Activated gamma-delta T cell treated with anti-CD3 and anti-CD28 coated beads, Interleukin-2, amount 50 U/mL, for 16 hours (primary cell): ENCODE measurements at places on chromosomes 7 and 10.

GRCh38 chr7:114943953-114944744, 22.3 kb downstream of the MDFIC start:
- no peak for DNase-seq

GRCh38 chr10:42985436-42986316, 91.2 kb upstream of the RET start:
- DNase-seq = no peak

- DNase-seq = no peak
Measured at GRCh38 chr7:29623973-29624372, 60.3 kb downstream of the PRR15 start.

- DNase-seq = no peak
Measured at GRCh38 chr7:93551063-93551895, 23.2 kb downstream of the CALCR start.

DNA sequence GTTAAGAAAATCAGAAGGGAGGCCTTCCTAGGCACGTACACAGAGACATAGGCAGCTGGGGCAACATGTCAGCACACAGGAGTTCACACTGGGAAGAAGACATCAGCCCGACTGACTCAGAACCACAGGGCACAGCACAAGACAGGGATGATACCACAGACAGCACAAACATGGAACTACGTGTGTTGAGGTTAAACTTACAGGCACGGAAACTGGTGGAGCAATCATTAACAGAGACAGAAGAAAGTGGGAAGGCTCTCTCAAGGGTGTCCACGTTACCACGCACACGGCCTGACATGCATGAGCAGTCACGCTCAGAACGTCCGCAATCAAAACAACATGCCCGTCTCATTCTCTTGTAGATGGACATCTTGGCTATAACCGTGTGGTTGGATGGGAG, 636.4 kb downstream of the KCNMA1 start:
- DNase-seq = no peak

GRCh38 chr7:105764506-105764905, 111.9 kb downstream of the ATXN7L1 start:
- DNase-seq = no peak

GRCh38 chr7:148056406-148056805, 534.2 kb upstream of the C7orf33 start:
- no peak for DNase-seq

DNA sequence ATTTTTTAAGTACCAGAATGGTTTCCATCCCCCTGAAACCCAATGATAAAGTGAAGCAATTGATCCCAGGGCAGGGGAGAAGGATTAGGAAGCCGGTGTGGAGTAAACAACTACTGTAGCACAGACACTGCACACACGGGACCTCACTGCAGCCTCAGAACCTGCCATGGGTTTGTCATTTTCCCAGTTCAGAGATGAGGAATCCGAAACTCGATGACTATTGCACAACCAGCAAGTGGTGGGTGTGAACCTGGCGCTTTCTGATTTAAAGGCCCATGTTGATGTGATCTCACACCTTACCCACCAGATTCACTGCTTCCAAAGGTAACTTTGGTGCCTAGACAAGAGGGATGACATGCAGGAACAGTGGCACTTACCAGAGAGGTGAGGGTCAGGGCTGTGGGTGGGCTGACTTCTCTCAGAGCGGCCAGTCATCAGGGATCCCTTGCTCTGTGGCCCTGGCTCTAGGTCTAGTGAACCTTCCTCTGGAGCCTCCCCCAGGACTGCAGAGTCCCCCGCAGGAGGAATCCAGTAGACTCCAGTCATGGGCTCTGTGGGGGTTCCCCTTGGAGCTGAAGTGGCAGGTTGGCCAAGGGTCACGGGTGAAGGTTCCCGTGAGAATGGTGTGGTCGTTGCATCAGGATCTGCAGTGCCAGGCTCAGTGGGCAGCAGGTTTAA, 62.8 kb downstream of the PKD1L1 start:
- DNase-seq = no peak

DNA sequence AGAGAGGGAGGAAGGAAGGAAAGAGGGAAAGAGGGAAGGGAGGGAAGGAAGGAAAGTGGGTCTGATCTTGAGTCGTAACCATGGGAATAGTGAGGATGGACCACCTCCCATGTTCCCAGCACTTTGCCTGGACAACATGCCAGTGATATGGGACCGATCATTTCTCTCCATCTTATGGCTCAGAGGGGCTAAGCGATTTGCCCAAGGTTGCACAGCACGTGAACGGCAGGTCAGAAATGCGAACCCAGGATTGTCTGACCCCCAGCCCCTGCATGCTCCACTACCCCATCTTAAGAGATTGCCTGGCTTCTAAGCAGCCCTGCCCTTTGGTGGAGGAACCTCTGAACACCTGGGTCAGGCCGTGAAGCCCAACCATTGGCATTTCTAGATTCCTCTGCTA, 109.0 kb upstream of the CARD11 start:
- DNase-seq = no peak

GRCh38 chr7:68376131-68376661, 1222.1 kb upstream of the AUTS2 start:
- DNase-seq = no peak

GRCh38 chr7:99311702-99312101, 14.0 kb upstream of the ARPC1A start:
- DNase-seq = no peak

- DNase-seq = no peak
Measured at GRCh38 chr10:15482156-15482555, 111.1 kb upstream of the FAM171A1 start.

DNA sequence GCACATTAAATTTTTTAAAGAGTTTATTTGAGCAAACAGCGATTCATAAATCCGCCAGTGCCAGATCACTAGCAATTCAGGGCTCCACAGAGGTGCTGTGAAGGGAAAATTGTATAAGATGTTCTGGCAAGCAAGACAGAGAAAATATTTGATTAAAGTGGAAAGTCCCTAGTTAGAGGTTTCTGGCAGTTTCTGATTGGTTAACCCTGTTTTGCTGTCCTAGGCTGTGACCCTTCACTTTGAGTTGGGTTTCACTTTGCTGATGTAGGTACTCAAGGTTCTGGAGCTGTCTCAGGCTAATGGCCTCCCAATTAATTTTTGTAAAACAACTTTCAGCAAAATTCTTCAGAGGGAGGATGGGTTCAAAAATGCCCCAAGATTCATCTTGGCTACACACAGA, 79.4 kb upstream of the NXPH1 start:
- no peak for DNase-seq

- DNase-seq = no peak
Measured at GRCh38 chr10:30178356-30178964, 119.1 kb upstream of the JCAD start.

GRCh38 chr7:42134276-42134876, 102.6 kb downstream of the GLI3 start:
- no peak for DNase-seq

DNA sequence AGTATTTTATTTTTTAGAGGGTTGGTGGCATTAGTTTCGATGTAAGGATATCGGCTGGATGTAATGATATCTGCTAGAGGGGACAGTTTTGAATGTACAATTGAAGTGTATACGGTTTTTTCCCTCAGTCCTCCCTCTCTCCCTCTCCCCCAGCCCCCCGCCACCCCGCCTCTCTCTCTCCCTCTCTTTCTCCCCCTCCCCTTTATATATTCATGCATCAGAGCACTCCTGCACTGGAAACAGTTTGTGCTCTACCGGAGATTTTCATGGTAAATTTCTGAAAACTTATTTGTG, 1.6 kb downstream of the GLCCI1 start:
- DNase-seq = no peak

DNA sequence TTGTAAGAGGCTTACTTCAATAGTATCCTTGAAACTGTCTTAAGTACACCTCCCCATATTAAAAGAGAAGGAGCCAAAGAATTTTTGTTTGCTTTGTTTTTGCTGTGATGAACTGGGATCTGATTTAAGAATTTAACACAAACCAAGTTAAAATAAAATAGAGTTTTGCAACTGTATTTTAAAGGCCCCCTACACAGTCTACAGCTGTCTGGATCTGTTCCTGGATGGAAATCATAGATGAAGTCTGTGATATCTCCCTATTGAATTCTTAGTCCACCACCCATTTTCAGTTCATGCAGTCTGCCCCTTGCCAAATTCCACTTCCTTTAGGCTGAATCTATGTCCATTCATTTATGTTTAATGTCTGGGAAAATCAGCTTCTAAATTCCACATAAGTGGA, 169.8 kb upstream of the MEOX2 start:
- DNase-seq = no peak

DNA sequence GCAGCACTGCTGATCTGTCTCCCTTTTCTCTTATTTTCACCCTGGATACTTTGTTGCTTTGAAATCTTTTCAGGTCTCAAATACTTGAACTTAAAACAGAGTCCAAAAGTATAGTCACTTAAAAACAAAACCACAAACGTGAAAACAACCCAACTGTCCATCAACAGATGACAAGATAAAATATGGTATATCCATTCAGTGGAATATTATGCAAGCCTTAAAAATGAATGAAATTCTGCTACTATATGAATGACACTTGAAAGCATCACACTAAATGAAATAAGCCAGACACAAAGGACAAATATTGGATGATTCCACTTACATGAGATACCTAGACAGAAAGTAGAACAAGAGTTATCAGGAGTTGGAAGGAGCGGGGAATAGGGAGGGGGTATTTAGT, 44.7 kb upstream of the EFCAB10 start:
- DNase-seq = no peak

DNA sequence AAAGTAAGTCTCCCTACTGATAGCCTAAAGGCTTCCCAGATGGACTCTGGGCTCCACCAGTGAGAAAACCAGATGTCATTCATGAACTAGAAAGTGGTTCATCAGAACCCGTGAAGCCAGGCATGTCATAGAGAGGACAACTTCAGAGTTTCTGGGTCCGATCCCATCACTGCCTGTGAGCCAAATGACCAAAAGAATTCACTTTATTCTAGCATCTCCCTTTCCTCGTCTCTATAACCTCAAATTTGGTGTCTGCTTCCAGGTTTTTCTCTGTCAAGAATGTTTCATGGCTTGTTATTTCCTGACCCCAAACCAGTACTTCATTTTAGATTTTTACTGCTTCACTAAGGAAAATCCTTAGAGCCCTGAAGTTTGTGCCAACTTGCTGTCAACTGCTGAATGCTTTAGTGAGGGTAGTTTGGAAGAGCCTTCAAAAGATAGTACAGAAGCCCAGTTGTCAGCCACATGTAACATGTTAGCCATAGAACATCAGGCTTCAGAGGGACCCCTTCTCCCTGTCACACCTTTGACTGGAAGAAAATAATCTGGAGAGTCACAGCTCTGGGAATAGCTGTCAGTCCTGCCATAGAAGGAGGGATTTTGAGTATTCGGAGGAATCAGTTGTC, 34.0 kb downstream of the ITGB8 start:
- no peak for DNase-seq

DNA sequence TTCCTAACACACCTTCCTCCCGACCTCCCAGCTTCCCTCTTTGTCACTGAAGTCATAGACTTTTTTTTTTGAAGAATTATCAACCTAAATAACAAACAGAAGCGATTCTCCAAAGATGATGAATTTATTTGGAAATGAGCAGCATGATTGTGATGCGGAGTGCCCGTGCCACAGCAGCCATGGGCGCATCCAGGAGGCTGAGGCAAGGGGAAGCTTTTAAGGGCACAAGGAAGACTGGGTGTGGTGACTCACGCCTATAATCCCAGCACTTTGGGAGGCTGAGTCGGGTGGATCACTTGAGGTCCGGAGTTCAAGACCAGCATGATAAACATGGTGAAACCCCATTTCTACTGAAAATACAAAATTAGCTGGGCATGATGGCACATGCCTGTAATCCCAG, 16.2 kb upstream of the GIMAP8 start:
- DNase-seq = no peak

DNA sequence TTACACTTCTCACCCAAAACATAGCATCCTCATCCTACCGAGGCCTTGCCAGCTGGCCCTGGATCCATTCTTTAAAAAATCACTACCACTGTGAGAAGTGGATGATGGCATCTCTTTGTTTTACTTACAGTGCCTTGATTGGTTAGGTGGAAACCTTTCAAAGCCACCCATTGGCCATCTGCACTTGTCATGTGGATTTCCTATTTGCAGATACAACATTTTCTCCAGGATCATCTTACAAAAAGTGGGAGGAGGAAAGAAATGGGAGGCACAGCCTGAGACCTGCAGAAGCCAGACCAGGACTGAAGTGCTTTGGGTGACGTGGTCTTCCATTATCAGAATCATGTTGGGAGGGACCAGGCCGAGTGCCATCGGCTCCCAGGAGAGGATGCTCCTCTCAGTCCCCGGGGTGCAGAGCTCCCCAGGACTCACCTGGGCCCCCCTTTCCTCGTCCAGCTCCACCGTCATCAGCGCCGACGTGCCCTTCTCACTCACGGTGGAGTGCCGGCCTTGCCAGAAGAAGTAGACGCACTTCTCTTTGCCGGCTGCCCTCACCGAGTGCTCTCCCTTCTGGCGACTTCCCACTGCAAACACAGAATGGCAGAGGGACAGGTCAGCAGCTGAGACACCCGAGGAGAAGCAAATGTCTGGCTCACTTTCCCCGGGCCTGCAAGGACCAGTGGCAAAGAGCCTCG, 161.2 kb downstream of the SVIL start:
- DNase-seq = no peak

GRCh38 chr10:61923950-61924274, 22.4 kb downstream of the ARID5B start:
- DNase-seq = no peak

GRCh38 chr10:6119423-6119822, 30.6 kb downstream of the RBM17 start:
- DNase-seq = no peak

DNA sequence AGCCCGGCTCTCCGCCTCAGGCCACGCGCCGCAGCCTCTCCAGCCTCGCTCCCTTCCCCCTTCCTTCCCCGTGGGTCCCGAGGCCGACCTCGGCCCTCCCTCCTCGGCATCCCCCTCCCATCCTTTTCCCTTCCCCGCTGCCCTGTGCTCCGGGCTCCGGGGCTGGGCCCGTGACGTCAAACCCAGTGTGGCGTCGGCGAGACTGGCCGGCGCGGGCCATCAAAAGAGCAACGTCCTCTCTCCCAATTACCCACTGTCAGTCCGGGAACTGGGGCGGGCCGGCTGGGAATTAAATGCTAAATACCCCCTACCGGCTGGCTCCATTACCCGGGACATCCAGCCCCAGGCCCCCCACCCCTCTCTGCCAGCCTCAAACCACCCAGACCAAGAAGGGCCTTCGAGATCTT, 2.6 kb upstream of the GATA3 start:
- no peak for DNase-seq
